ENCODE measurements at places on chromosomes 12 and 14.
A peak's percentile ranks its signal among the peaks of the same experiment; 100 is the strongest.

DNA sequence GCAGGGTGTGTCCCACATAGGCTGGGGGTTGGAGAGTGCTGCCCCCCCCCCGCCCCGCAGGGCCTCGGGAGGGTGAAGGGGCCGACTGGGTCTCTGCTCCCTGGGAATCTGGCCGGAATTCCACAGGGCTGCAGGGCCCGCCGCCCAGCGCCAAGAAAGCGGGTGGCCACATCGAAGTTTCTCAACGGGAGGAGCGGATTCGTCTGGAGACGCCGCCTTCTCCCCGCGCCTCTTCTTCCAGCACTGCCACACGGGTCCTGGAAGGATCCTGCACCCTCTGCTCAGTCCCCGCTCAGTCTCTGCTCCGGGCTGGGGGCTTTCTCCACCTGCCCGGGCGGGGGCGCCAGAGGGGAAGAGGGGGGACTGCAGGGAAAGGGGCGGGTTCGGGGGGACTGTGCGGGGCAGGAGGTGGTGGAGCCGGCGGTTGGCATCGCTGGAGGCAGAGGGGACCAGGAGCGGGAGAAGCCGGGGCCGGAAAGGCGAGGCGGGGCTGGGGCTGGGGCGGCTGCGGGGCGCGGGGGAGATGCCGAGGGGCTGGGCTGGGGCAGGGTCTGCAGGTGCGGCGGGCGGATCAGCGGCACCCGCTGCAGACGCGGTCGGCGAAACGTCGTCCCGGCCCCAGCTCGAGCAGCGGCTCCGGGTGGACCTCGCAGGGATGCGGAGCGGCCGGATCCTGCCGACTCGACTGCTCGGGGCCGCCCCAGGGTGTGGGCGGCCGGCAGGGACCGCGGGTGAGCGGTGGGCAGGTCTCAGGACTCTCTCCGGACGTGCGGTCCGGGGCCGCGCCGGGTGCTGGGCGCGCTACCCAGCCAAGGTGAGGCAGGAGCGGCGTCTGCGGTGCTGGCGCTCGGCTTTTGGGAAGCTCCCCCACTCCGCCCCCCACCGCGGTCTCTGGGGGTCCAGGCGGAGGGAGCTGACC lies 811.4 kb upstream of the TMEM132C start:
- H3K27me3 ChIP-seq: no peaks in the 10 kb centered on the region
- no peaks in the 10 kb centered on the region for H3K36me3 ChIP-seq
- DNase-seq: no peak
- no peak overlapping the region for H3K4me3 ChIP-seq

- no peaks in the 10 kb centered on the region for H3K4me1 ChIP-seq
- no peak for DNase-seq
- no peak overlapping the region for H3K4me3 ChIP-seq
- H3K27me3 ChIP-seq: no peaks in the 10 kb centered on the region
- H3K36me3 ChIP-seq: no peaks in the 10 kb centered on the region
Observed at GRCh38 chr12:66013224-66013623, 117.3 kb downstream of the LLPH start.

DNA sequence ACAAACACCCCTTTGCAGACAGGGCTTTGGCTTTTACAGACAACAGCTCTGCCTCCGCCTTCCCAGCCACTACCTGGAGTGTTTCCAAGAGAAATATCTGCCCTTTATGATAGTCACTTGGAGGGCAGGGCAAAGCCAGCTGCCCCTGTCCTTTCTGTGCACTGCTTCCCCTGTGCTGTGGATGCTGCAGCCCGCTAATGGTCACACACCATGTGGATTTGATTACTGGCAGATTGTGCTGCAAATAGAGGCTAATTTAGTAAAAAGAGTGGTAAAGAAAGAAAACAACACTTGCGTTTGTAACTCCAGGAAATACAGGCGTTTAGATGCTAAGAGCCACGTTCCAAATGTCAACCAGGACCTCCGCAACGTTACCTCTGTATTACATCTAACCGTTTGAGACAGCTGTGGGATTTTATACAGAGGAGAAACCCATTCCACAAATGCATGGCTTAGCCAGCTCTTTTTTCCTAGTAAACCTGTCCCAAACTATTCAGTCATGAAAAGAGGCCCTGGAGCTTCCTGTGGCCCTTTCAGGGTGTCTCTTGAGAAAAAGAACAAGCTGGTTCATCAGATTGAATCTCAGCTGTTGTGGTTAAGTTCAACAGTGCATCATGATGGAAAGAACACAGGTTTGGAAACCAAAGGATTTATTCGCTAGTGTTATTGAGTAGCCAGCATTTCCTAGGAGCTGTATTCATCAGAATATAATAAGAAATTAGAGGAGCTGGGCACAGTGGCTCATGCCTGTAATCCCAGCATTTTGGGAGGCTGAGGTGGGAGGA lies 30.1 kb upstream of the PWP1 start:
- no peaks in the 10 kb centered on the region for H3K36me3 ChIP-seq
- no peaks in the 10 kb centered on the region for H3K27me3 ChIP-seq
- H3K27ac ChIP-seq: no peak overlapping the region
- H3K4me3 ChIP-seq: no peak overlapping the region

DNA sequence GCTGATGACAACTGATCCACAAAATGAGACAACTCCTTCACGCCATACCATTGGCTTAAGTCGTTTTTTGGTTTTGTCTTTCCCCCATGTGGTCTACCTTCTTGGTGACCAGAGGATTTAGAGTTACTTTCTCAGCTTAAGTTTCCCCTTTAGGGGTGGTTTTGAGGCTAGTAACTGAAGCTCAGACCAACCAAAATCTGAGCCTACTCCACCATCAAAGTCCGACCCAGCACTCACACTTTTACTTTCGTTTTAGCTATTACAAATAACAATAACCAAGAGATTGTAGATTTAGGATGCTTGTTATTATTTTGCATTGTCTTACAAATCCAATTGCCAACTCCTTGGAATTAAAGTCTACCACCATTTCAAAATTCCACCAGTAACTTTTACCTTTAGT lies 130.6 kb upstream of the MDM1 start:
- peak overlapping the region; percentile 37 for H3K4me3 ChIP-seq
- H3K27me3 ChIP-seq: no peaks in the 10 kb centered on the region
- no peak for DNase-seq
- peak overlapping the region; percentile 55 for H3K27ac ChIP-seq
- no peaks in the 10 kb centered on the region for H3K36me3 ChIP-seq

GRCh38 chr12:116057356-116057755 lies 220.1 kb downstream of the MED13L start:
- H3K4me3 ChIP-seq: no peak overlapping the region
- H3K36me3 ChIP-seq: no peaks in the 10 kb centered on the region
- no peak for DNase-seq
- no peaks in the 10 kb centered on the region for H3K27me3 ChIP-seq
- peak overlapping the region; percentile 19 for H3K27ac ChIP-seq

- no peaks in the 10 kb centered on the region for H3K27me3 ChIP-seq
- 0 out of 2 replicates have a peak, but pooled peaks cover 6% of the 10 kb centered on the region for H3K4me1 ChIP-seq
- peak overlapping the region; percentile 84 for H3K27ac ChIP-seq
- no peak overlapping the region for H3K4me3 ChIP-seq
- H3K36me3 ChIP-seq: no peaks in the 10 kb centered on the region
Observed at GRCh38 chr14:34722723-34723545, 8.5 kb upstream of the CFL2 start.

DNA sequence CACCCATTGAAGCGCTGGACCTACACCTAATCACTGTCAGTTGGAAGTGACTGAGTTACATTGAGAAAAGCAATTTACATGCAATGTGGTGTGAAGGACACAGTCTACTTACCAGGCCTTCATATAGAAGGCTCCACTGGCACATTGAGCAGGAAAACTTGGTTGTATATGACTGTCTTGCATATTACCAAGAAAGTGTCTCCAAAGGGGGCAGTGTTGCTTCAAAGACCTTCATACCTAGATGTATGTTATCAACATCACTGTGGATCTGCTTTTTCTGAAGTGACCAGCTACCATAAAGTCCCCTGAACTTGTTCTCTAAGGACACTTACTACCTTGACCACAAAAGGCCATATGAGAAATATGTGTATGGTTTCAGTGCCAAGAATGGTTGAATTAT lies 64.1 kb downstream of the NELL2 start:
- H3K4me1 ChIP-seq: no peaks in the 10 kb centered on the region
- no peak overlapping the region for H3K4me3 ChIP-seq
- no peak overlapping the region for H3K27ac ChIP-seq

GRCh38 chr14:89911010-89911919 lies 43.3 kb downstream of the EFCAB11 start:
- H3K27ac ChIP-seq: no peak overlapping the region
- DNase-seq: no peak
- H3K4me3 ChIP-seq: no peak overlapping the region
- H3K36me3 ChIP-seq: no peaks in the 10 kb centered on the region
- no peaks in the 10 kb centered on the region for H3K27me3 ChIP-seq

DNA sequence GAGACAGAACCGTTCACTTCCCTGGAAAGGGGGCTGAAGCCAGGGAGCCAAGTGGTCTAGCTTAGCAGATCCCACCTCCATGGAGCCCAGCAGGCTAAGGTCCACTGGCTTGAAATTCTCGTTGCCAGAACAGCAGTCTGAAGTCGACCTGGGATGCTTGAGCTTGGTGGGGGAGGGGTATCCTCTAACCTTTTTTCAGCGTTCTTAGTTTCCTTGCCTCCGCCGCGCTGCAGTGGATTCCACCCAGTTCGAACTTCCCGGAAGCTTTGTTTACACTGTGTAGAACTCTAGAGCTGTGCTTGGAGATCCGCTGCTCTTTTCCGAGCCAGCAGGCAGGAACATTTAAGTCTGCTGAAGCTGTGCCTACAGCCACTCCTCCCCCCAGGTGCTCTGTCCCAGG lies 45.2 kb upstream of the FKBP4 start:
- H3K4me3 ChIP-seq: no peak overlapping the region
- H3K36me3 ChIP-seq: no peaks in the 10 kb centered on the region
- H3K27ac ChIP-seq: no peak overlapping the region

GRCh38 chr12:56683-57346 lies 9.8 kb upstream of the IQSEC3 start:
- peaks cover 48% of the 10 kb centered on the region for H3K27me3 ChIP-seq
- no peak overlapping the region for H3K27ac ChIP-seq
- no peaks in the 10 kb centered on the region for H3K36me3 ChIP-seq
- no peaks in the 10 kb centered on the region for H3K4me1 ChIP-seq

GRCh38 chr12:91846466-91847055 lies 299.1 kb downstream of the BTG1 start:
- H3K27me3 ChIP-seq: no peaks in the 10 kb centered on the region
- no peak overlapping the region for H3K4me3 ChIP-seq
- H3K4me1 ChIP-seq: no peaks in the 10 kb centered on the region
- H3K27ac ChIP-seq: no peak overlapping the region

DNA sequence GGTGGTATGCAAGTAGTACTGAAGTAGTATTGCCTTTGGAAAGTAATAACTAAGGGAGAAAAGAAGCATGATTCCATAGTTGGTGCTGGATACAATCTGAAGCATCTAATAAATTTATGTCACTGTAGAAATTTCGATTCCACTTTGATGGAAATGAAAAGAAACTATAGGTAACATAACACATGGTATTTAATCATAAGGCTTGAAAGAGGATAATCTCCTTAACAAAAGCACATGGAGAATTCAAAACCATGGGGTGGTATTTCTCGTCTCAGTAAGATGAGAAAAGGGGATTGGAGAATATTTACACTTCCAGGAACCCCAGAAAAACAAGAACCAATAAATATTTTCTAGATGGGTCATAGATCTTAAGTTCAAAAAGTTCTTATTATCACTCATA lies 72.7 kb downstream of the NDUFA12 start:
- no peak for DNase-seq
- H3K27me3 ChIP-seq: peaks cover 2% of the 10 kb centered on the region
- H3K4me1 ChIP-seq: no peaks in the 10 kb centered on the region
- no peaks in the 10 kb centered on the region for H3K36me3 ChIP-seq
- H3K4me3 ChIP-seq: no peak overlapping the region

GRCh38 chr12:123449856-123450255 lies 8.1 kb upstream of the SNRNP35 start:
- H3K36me3 ChIP-seq: no peaks in the 10 kb centered on the region
- no peaks in the 10 kb centered on the region for H3K27me3 ChIP-seq
- H3K4me1 ChIP-seq: peaks cover 14% of the 10 kb centered on the region
- H3K27ac ChIP-seq: no peak overlapping the region
- DNase-seq: no peak
- H3K4me3 ChIP-seq: no peak overlapping the region

DNA sequence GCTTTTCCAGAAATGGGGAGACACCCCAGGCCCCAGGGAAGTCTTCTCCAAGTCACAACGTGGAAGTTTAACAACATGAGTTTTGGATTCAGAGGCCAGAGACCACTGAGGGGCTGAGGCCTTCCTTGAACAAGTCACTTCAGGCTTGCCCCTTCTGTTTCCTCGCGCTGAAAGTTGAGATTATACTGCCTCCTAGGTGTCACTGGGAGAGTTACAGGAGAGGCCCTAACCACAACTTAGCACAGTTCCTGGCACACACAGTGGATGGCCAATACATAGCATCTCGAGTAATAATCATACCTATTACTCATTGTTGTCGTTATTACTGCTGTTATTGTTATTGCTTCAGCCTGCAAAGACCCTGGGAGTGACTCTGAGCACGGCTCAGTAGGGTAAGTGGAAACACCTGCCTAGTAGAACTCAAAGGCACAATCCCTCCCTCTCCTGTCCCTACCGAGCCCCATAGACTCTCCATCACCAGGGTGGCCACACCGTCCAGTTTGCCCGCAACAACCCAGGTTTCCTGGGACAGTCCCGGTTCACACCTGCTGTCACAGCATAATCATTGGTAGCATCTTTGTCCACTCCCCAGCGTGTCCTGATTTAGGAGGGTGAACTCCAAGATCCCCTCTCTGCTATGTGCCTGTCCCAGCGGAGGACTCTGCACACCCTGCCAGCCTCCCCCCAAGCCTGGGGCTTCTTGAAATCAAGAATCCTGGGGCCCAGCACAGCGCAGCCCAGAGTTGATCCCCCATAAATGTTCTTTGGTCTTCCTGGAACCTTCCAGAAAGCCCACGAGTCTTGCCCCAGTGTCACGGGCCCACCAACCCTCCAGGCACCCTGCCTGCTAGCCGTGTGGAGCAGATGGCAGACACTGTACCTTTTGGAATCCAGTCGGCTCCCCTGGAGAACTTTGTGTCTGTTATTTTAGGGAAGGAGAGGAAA lies 85.0 kb downstream of the SYNE3 start:
- H3K27ac ChIP-seq: no peak overlapping the region
- H3K4me1 ChIP-seq: no peaks in the 10 kb centered on the region
- H3K36me3 ChIP-seq: no peaks in the 10 kb centered on the region
- no peaks in the 10 kb centered on the region for H3K27me3 ChIP-seq
- no peak overlapping the region for H3K4me3 ChIP-seq

- H3K4me1 ChIP-seq: no peaks in the 10 kb centered on the region
- no peaks in the 10 kb centered on the region for H3K27me3 ChIP-seq
- no peak for DNase-seq
- no peak overlapping the region for H3K27ac ChIP-seq
Observed at GRCh38 chr12:98352835-98353234, 162.6 kb upstream of the TMPO start.

Measured in Panc1 (cell line).